ENCODE measurements at places on chromosomes 5 and 9. TPM values are rescaled to one million over a fixed set of nuclear protein-coding genes. Genes with fewer than 3 reads are reported as not detected.

Gene SEMA6A
- 0.10 TPM for total RNA-seq

Gene SYNPO
- total RNA-seq, result 26.6 TPM

Gene ITGA2
- total RNA-seq, result 10.4 TPM

Gene CCDC152
- total RNA-seq, result not detected

Gene ANKDD1B
- not detected for total RNA-seq

Gene LCN9
- total RNA-seq, result not detected

Gene ENHO
- total RNA-seq, result 1.2 TPM

Gene JAK2
- total RNA-seq, result 3.4 TPM

Gene DYNC2I2
- total RNA-seq, result 143 TPM

Gene TEX53
- not detected for total RNA-seq

Gene SLC6A18
- not detected for total RNA-seq

Gene SLC36A2
- total RNA-seq, result not detected

Gene PLAC8L1
- total RNA-seq, result not detected

Gene CNOT8
- total RNA-seq, result 33.9 TPM

Gene IRX2
- 2.1 TPM for total RNA-seq

Gene SLC34A1
- not detected for total RNA-seq

Gene SHOC1
- not detected for total RNA-seq

Gene PTPN3
- total RNA-seq, result 13.8 TPM

Gene GDA
- total RNA-seq, result 1.0 TPM

Gene MZB1
- total RNA-seq, result not detected

Gene SPINK4
- total RNA-seq, result not detected

Gene NUTM2F
- not detected for total RNA-seq

Gene ANXA1
- 1,147 TPM for total RNA-seq

Gene NFIB
- 10.4 TPM for total RNA-seq

Gene ENTPD8
- total RNA-seq, result 0.28 TPM

Gene PROB1
- 0.20 TPM for total RNA-seq

Gene IFNA21
- total RNA-seq, result not detected

Gene LPAR1
- total RNA-seq, result 21.4 TPM

Gene LRRC26
- 0.59 TPM for total RNA-seq

Gene SH3RF2
- total RNA-seq, result 2.9 TPM

Gene PCDHGA7
- 1.1 TPM for total RNA-seq

Gene PCDHB8
- 0.19 TPM for total RNA-seq

Gene MYORG
- total RNA-seq, result 6.3 TPM

Gene TRIM52
- 6.2 TPM for total RNA-seq
